Cerebellar nuclear complex (tissue), 1 donor: ENCODE measurements at places on chromosomes 2 and 18.

DNA sequence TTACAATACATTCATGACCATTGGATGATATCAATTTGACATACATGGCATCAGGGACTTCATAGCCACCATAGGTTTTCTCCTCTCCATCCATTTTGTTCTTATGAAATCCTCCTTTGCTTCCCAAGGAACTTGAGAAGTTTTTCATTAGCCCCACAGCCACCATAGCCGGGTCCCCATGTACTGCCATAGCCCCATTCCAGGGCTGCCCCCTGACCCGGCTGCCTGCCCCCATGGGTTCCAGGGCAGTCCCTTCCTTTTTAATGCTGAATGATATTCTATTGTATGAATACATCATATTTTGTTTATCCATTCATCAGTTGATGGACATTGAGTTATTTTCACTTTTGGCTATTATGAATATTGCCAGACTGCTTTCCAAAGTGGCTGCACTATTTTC is 20.4 kb downstream of the ATP6V1B1 start:
- no peak for DNase-seq

DNA sequence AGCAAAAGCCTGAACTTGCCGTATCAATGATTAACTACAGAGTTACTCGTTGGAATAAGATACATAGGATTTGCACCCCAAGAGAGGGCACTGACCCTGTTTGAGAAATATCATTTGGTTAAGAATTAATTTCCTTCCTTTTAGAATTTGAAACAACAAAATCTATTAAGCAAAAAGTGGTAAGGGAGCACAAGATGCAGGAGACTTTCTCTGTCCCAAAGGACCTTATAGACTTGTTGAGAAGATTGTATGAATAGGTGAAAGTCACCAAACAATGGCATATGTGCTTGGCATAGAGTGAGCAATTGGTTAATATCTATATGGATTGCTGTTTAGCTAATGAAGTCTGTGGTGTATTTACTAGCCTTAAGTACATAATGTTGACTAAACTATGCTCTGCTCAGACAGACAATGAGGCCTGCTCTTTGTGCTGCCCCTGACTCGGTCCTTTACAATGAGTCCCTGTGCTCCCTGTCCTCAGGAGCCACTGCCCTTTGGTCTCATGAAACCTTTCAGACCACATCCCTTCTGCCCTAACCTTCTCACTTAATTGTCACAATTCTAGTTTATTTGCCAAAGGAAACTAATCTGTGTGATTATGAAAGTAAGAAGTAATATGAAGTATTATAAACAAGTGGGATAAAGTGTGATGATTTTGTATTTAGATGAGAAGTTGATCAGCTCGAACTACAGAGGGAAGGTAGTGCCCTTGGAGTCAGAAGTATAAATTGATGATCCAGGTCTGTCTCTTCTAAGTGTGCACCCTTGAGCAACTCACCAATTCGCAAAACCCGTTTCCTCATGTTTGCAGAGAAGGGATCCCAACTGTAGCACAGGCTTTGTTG is 21.2 kb upstream of the HNMT start:
- DNase-seq = no peak

GRCh38 chr18:58125183-58125582 is 81.2 kb downstream of the NEDD4L start:
- DNase-seq = no peak

DNA sequence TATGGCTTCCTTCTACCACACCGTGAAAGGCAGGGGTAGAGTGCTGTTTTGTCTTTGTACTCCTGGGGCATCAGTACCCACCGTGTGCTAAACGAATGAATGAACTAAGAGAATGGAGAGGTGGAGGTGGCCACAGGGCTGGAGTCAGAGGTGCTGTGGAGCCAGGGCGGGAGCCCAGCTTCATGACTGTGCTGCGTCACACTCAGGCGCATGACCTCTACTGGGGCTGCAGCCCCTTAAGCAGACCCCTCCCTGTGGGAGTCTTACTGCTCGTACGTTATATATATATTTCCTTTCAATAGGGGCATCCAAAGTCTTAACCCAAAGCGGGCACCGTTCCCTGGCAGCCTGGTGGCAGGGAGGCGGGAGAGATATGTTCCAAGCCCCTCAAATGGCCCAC is 18.0 kb upstream of the LBH start:
- DNase-seq = no peak

- no peak for DNase-seq
These were observed 176.1 kb downstream of the ZNF521 start for GRCh38 chr18:25175558-25176517.

DNA sequence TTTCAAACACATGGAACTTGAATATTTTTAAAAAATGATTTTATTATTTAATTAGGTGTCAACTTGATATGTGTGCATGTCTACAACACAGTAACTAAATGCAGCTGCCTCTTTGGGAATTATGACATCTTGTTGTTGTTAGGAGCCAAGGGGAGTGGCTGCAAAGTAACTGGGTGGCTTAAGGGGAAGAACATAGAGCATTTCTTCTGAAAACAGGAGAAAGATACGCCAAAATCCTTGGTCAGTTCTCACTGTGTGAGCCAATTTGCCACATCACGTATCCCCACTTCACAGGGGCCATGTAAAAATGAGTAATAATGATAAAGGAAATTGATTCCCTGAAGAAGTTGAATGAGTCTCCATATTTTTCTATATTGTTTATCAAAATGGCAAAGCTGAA is 309.8 kb upstream of the COL3A1 start:
- no peak for DNase-seq

GRCh38 chr2:218832520-218832919 is 917 bp upstream of the PRKAG3 start:
- DNase-seq = no peak

GRCh38 chr18:49524349-49524748 is 37.3 kb upstream of the C18orf32 start:
- DNase-seq = no peak

GRCh38 chr18:13584825-13585224 is 141.5 kb downstream of the FAM210A start:
- DNase-seq = no peak

DNA sequence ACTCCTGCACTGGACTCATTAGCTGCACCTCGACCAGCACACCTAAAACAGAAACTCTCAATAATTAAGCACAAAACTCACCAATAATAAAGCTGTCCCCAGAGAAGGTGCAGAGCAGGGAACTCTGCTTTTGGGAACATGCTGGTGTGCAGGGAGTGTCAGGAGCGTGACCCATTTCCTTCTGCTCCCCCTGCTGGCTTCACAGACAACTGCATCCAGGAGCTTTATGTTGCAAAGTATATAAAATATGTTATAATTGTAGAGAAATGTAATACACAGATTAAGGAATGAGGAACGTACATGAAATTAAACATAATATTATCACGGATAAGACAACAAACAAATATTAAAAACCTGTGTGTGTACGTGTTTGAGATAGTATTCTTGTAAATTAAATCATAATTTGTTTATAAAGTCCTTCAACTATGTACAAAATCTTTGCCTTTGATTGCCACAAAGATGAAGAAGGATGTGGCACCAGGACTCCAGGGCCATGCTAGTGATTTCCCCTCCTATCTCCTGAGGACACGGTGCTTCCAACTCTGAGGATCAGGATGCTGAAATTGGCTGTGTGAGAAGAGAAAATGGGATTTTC is 68.6 kb upstream of the MAL start:
- DNase-seq = no peak

- DNase-seq = no peak
These were observed 13.1 kb downstream of the HS6ST1 start for GRCh38 chr2:128305555-128306080.

DNA sequence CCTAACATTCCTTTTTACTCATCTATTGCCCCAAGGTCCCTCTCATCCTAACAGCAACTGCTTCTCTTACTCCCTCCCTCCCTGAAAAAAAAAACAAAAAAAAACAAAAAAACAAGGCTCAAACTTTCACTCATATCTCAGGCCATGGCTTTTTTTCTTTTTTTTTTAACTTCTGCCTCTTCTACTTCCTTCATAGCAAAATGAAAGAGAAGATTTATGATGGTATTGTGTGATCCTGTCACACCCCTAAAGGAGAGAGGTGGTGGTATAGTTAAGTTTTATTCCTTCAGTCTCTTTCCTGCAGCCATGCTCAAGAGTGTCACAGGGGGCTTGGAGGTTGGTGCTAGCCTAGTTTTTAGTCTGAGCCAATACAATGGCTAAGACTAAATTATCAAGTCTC is 21.5 kb upstream of the EPC2 start:
- DNase-seq = no peak

DNA sequence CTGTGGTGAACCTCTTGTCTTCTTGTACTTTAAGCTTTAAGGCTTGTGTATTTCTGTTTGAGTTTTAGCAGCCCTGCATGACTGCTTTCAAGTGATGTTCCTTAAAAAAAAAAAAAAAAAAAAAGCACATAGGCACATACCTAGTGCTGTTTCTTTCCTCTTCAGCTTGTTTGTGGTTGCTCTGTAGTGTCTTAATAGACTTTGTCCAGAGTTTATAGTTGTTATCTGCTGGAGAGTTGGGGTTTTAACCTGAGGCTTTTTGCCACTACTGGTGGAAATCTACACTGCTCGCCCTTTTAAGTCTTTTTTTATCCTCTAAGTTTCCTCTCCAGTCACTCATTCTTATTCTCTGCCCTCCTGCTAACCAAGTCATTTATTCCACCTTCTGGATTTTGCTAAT is 34.5 kb downstream of the AGFG1 start:
- no peak for DNase-seq

DNA sequence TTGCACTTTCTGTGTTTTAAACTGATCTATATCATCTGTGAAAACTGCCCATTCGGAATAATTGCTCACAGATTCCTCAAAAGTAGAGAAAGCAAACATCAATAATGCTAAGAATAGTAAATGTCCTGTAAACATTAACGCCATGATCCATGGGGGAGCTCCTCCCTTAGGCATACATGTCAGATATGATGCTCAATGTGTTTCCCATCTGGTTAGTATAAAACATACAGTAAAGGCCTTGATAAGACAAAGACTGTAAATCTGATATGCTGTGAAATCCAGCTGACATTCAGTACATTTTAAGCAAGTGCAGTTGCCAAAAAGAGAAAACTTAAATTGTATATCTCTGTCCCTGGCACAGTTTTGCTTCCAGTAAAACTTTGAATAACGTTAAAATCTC is 2.1 kb downstream of the DSEL start:
- no peak for DNase-seq

DNA sequence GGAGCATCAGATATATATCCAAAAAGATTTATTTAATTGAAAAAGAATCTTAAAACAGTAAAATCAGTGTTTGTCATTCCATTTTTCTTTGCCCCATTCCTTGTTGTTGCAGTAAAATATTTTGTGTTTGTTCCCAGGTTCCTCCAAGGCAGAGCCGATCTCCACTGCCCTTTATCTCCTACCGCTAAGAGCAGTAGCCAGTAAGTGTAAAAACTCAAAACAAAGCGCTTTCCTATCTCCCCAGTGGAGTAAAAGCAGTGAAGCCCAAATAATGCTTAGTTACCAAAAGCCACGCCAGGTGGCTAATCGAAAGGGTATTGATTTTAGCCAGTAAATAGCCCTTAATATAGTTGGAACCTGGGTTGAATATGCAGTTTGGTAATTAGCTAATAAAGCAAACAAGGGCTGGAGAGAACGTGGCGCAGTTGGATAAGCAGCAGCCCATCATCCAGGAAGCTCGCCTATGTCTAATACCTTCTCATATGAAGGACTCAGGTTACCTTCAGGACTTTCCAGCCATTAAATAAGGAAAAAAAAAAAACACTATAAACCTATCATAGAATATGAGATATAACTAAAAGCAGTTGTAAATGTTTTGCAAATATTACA is 12.4 kb upstream of the GPD2 start:
- DNase-seq = no peak

GRCh38 chr2:82740527-82740926 is 1718.6 kb downstream of the SUCLG1 start:
- no peak for DNase-seq

GRCh38 chr2:44186810-44187209 is 18.1 kb downstream of the PPM1B start:
- no peak for DNase-seq

- no peak for DNase-seq
These were observed 13.3 kb downstream of the LIMS2 start for GRCh38 chr2:127661949-127662510.

DNA sequence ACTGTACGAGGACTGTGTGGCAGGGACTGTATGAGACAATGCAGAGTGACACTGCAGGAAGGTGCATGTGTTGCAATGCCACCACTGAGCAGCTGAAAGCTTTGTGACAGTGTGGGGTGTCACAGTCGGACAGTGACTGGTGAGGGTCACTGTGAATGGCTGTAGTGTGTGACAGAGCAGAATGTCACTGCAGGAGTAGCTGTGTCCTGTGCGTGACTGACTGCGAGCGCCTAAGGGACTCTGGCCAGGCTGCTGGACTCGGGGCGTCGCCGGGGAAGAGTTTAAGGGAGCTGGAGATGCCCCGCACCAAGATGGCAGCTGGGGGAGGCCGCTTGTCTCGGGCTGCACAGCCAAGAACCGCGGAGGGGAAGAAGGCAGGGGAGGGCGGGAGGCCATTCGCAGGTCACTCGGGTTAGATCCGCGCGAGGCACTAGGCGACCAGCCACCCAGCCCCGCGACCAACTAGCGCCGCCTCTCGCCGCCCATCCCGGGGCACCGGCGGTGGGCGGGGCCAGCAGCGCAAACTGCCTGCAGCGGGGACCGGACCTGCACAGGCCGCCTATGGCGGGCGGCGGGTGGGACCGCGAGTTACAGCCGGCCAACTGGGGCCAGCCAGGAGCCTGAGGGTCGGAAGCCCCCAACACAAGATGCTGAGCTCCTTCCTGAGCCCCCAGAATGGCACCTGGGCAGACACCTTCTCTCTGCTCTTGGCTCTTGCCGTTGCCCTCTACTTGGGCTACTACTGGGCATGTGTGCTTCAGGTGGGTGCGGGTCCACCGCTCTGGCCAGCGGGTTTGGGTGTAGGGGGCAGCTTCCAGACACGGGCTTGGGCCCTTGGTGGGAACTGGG is at the start of gene ABHD1:
Gene ABHD1 (plus strand): TSS at position 514 of the 849 bp plus-strand sequence. CDS start 134 bp downstream, at position 648.
- DNase-seq = no peak

GRCh38 chr2:10003206-10004125 is 39.9 kb upstream of the KLF11 start:
- no peak for DNase-seq

DNA sequence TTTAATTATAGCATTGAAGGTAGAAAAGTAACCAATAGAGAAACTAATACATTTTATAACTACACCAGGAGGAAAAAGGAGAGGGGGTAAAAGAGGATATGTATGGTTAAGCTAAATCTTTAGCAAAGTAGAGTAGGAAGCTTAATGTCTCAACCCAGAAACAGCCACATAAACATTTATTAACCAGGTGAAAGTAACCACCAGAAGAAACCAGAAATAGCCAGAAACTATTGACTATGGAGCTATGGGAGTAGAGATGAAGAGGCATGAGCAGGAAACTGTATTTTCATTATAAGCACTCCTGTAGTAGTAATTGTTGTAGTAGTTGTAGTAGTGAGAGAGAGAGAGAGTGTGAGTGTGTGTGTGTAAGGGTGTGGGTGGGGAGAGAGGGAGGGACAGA is 617.5 kb upstream of the CHAC2 start:
- no peak for DNase-seq

DNA sequence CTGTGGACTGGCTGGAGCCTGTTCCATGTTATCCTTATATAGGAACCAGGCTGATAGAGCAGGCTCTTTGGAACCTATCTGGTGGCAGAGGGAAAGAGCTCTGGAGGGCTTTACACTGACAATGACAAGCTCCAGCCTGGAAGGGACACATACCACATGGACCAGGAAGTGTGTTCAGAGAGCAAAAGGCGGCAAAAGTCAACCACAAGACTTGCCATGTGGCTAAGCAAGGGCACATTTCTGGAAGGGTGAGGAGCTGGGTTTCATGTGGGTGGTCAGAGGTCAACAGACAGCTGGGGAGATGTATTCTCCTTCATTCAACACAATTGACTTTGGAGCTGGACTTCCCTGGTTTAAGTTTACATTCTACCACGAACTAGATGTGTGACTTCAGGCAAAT is 325.2 kb downstream of the DYSF start:
- DNase-seq = no peak
